ENCODE measurements at places on chromosomes 11 and 22.

DNA sequence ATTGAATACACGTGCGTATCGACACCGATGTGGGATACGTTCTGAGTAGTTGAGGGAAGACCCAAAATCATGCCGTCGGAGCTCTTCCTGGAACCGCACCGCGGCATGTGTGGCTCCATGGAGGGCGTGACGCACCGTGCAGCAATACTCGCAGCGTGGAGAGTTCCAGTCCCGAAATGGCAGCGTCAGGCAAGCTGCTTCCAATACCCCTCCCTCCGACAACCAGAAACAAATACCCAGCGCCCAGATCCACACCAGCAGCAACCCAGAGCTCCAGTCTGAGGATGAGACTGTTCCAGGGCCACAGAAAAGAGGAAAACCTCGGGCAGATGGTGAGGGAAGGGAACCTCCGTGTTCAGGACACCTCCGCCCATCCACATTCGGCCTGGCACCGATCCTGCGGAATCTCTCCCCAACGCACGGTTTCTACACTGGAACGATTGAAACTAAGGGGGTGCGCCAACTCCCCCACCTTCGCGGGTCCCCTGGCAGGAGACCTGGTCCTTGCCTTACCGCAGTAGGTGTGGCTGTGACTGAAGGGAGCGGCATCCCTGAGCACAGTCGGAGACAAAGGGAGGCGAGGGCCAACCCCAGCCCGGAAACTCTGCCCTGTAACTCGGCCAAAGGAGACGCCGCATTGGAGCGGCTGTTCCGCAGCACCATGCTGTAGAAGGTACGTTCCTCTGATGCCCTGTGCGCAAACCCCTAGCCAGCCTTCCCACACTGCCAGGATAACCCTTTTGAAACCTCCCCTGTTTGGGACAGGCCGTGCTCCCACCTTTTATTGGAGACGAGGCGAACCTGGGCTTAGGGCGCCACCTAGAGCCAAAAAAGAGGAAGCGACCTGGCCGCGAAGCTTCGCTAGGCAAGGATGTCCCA, 28.2 kb downstream of the DBX1 start:
- peak; percentile 71 for DNase-seq

GRCh38 chr11:65159012-65159411, 11.0 kb upstream of the SPDYC start:
- no peak for DNase-seq

DNA sequence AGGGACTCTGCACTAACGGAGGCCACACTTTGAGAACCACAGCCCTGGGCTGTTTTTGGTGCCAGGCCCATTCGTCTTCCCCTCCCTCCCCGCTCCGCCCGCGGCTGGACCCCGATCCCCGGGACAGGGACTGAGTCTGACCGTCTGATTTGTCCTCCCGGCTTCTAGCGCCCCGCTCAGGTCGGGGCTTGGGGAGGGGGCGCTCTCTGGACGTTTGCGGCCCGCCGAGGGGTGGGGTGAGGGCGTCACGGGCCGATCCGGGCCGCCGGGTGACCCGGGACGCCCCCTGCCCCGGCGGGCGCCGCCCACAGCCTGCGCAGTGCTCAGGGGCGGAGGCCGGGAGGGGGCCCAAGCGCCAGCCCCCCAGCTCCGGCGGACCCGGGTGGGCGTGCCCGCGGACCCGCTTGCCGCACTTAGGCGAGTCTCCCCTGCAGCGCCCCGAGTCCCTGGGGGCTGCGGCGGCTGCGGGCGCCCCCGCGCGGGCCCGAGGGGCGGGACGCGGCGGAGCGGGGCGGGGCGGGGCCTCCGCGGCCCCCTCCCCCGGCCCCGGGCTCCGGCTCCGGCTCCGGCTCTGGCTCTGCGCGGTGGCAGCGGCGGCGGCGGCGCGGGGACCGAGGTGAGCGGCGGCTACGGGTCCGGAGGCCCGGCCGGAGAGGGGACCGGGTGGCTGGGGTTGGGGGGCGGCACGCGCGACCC, 33.7 kb upstream of the PRR5 start:
- DNase-seq, result peak; percentile 58

DNA sequence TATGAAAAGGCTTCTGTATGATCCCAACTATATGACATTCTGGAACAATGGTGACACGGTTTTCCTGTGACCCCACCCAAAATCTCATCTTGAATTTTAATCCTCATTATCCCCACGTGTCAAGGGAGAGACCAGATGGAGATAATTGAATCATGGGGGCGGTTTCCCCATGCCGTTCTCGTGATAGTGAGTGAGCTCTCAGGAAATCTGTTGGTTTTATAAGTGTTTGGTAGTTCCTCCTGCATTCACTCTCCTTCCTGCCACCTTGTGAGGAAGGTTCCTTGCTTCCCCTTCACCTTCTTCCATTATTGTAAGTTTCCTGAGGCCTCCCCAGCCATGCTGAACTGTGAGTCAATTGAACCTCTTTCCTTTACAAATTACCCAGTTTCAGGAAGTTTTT, 53.1 kb upstream of the TSPAN18 start:
- peak; percentile 5 for DNase-seq

DNA sequence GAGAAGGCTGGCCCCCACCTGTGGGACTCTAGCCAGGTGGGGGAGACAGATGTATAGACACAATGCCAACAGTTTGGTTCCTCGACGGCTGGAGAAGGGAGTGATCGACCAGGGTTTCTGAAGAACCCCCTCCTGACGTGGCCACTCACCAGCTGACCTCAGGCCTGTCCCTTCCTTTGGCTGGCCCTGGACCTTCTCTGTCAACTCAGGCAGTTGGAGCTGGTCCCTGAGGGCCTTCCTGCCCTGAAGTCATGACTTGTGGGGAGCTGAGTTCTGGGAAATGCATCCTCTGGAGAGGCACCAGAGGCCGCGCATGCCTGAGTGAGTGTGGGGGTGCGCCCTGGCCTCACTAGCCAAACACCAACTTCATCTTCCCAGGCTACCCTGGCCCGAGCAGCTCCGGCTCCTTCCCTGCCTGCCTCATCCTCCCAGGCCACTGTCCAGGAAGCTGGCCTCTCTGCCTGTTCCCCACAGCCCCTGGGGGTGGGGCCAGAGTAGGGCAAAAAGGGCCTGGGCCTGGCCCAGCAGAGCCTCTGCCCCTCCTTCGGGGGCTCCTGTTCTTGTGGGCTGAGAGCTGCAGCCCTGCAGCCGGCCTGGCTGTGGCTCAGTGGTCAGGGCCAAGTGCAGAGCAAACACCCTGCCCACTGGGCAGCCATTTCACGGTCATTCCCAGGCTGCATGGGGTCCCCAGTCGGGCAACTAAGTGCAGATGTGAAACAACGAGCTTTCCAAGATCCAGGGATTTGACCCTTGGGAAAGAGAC, 23.6 kb downstream of the TXN2 start:
- no peak for DNase-seq

DNA sequence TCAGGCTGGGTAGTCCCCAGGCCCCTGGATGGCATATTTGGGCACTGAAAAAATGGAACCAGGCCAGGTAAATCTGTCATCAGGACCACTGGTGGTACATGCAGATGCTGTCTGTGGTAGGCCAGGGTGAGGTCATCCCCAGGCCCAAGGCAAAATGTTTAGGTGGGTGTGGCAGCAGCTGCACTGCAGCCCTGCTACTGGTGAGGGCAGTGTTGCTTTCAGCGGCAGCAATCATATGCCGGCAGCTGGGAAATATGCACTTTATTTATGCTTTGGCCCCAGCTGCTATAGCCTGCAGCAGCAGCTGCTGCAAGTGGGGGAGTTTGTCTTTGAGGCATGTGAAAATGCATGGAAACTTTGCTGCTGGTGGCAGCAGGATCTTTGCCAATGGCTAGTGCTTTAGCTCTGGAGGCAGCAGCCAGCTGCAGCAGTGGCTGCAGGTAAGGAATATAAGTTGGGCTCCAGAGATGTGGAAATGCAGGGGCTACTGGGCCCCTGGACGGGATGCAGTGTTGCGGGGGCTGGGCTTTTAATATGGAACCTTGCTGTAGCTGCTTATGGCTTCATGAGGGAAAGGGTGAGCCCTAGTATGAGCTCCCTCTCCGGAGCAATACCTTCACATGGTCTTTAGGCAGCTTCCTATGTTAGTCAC, 365.7 kb upstream of the CADM1 start:
- DNase-seq, result peak; percentile 72

GRCh38 chr11:83221694-83222093, 28.2 kb downstream of the ANKRD42 start:
- DNase-seq, result no peak

DNA sequence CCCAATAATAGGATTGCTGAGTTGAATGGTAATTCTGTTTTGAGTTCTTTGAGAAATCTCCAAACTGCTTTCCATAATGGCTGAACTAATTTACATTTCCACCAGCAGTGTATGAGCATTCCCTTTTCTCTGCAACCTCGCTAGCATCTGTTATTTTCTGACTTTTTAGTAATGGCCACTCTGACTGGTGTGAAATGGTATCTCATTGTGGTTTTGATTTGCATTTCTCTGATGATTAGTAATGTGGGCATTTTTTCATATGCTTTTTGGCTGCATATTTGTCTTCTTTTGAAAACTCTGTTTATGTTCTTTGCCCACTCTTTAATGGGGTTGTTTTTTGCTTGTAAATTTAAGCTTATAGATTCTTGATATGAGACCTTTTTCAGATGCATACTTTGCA, 97.4 kb downstream of the FDX1 start:
- DNase-seq, result no peak

- DNase-seq, result no peak
These were observed 109.5 kb downstream of the TENM4 start for GRCh38 chr11:79331203-79331901.

GRCh38 chr11:95364324-95365295, 133.6 kb upstream of the SESN3 start:
- DNase-seq, result no peak

DNA sequence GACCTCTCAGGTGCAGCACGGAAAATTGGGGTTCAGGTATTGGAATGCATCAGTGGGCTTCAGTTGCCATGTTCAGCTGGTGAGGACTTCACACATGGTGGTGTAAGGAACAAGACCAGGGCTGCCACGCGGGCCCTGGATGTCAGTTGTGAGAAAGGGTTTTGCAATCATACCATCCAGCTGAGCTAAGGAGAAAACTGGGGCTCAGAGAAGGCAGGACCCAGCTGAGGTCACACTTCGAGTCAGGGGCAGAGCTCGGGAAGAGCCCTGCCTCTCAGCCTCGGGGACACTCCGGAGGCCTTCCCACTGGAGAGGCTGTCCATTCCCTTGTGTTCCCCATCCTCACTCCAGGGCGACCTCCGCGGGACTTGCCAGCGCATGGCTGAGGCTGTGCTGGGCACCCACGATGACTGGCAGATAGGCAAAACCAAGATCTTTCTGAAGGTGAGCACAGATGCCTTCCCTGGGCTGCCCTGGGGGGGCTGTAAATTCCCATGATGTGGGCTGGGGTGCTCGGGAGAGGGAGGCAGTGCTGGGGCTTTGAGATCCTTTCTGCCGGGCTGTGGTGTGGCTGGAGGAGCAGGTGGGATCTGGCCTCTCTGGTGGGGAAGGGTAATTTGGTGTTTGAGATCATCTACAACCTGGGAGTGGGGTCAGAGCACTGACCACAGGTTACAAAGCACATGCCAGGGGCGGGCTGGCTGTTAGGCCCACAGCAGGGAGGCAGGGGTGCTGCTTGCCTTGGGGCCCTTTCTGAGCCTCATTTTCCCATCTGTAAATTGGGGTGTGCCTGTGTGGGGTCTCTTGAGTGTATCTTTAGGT, 47.2 kb downstream of the MYO7A start:
- peak; percentile 92 for DNase-seq

DNA sequence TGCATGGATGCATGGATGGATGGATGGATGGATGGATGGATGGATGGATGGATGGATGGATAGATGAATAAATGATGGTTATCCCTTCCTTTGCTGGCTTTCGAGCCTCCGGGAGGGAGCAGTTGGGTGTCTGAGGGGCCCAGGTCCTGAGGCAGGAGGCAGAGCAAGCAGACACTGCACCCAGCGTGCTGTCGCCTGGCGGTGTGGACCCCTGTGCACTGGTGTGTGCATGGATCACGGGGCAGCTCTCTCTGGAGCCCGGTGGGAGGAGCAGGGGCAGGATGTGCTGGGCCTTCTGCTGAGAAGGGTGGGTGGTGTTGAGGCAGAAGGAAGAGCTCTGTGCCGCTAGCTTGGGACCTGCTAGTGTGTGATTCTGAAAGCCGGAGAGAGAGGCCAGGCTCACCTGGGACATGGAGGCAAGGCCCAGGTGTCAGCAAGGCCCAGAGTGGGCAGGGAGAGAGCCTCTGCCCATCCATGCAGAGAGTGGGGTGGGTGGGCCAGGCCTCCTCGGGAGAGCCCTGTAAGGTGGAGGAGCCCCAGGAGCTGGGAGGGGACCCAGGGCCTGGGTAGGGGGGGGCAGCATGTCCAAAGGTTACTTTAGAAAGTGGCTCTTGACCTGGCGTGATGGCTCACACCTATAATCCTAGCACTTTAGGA, 254.4 kb downstream of the BRD1 start:
- no peak for DNase-seq

GRCh38 chr11:71151561-71151960, 100.8 kb downstream of the SHANK2 start:
- no peak for DNase-seq

DNA sequence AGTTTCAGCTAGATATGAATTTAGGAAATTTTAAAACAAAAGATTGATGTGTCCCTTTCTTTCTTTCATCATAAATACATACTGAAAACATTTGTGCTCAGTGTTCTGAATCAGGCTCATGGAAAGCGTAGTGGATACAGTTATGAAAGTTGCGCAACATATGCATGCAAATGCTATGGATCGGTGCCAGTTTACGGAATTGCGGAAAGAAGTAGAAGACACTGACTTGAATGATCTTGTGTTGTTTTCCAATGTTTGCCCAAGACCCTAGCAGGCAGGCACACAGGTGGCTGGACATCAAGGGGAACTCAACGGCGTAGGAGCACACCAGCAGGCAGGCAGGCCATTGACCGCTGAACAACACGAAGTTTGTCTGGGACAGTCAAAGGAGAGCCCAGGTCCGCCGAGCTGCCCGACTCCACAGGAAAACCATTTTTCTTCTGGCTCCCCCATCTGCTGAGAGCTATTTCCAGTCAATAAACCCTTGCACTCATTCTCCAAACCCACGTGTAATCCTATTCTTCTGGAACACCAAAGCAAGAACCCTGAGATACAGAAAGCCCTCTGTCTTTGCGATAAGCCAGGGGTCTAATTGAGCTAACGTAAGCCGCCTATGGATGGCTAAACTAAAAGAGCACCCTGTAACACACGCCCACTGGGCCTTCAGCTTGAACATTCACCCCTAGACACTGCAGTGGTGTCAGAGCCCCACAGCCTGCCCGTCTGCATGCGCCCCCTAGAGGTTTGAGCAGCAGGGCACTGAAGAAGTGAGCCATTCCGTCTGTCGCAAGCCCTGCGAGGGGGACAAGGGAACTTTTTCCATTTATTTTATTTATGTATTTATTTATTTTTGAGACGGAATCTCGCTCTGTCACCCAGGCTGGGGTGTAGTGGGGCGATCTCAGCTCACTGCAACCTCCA, 7.4 kb upstream of the BIRC3 start:
- no peak for DNase-seq

Measured in suppressor macrophage (primary cell).